Epithelial cell of prostate (primary cell): ENCODE measurements at places on chromosomes 1 and 21.

- DNase-seq = no peak
Observed at GRCh38 chr1:12203216-12204007, 26.4 kb upstream of the VPS13D start.

DNA sequence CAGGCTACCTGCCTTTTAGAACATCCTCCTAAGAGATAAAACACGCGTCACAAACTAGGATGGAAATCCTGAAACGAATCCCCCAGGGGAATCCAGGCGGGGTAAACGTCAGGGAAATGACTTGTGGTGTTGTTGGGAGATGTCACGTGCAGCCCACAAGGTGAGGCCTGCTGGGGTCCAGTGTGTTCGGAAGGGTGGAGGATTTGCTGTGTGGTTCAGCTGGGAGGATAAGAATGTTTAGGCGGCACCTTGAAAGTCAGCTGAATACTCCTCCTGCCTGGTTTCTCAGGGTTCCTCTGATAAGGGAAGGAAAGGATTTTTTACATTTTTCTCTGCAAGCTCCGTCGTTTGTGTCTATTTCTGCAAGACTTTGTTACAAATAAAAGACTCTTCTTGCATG, 74.7 kb upstream of the EFHD2 start:
- no peak for DNase-seq

- DNase-seq = no peak
Observed at GRCh38 chr1:236099355-236099974, 34.6 kb upstream of the NID1 start.

DNA sequence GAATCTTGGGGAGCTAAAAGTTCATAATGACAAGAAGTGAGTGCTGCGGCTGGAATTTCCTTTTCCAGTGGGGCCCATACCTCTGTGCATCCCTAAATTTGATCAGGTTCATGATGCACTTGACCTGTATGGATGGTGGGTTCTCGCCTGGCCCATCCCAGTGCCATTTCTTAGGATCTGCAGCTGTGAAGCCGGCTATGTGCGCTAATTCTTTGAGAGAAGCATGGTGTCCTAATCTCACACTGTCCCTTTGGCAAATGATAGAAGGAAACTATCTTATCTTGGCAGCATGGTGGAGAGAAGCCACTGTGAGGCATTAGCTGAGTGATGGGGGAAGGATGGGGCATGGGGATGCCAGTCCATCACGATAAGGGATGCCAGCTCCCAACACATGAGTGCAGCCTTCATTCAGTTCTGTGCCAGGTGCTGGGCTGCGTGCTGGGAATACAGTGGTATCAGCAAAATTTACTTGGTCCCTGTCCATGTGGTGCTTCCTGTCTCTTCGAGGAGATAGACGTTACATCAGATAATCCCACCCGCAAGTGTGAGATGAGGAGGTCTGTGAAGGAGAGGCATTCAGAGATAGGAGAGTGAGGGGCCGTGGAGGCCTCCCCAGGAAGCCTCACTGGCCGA, 30.5 kb downstream of the STUM start:
- DNase-seq = no peak

- no peak for DNase-seq
Observed at GRCh38 chr1:93734999-93735398, 53.4 kb upstream of the BCAR3 start.

DNA sequence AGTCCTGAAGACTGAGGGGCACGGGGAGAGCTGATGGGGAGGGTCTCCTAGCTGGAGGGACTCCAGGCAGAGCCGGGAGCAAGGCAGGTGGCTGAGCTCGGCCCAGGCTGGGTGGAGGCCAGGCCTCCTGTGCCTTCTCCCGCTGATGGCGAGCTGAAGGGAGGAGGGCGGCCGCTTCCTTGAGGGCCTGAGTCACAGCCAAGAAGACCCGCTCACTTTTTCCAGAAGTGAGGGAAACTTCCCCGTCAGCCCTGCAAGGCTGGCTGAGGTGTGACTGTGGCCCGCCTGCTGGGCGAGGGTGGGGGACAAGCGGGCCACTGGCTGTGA, 1.7 kb upstream of the VWA1 start:
- DNase-seq = no peak

DNA sequence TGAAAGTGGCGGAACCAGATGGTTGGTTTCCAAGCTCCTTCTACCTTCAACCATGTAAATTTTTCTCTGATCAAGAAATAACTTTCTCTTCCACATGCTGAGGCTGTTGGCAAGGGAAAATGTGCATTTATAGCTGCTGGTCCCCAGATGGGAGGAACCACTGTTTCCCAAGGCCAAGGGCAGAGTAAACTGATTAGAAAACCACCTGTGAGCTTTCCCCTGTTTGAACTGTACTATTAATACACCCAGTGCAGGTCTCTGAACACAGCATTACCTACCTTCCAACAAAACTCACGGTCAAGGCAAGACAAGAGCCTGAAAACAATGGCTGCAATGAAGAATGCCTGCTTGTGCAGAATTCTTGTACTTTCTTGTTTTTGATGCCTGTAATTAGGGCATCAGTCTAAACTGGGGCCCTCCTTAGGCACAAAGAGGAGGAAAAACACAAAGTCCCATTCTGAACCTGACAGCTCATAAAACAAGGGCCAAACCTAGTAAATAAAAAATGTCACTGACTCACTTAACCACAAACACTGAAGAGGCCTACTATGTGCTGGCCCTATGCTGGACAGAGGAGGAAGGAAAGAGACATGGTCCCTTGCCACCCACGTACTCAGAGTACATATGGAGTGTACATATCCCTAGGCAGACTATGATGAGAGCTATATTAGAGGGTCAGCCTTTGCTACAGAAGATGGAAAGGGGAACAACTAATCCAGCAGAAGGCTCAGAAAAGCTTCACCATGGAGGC, 2.6 kb downstream of the MKNK1 start:
- no peak for DNase-seq

DNA sequence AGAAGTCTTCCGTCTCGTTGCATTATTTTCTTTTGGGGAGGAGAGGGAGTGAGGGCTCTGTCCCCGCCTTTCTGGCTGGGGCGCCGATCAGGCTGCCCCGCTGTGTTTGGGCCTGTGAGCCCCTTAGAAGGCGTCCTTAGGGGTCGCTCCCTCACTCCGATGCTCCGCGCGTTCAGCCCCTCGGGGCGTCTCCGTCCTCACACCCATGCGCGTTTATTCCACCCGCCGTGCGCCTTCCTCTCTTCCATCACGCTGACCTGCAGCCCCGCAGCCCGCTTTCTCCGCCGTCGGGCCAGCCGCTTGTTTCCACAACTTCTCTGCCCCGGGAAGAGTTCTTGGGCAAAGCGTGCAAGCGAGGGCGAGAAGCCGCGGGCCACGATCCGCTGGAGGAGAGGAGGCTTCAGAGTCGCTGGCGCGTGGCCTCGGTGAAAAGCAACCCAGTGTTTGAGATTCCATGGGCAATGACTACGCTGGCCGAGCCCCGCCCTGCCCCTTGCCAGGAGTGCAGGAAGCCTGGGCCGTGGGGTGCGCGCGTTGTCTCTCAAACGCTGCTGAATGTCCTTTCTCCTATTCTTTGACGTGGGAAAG, 27.7 kb downstream of the TRIM11 start:
- no peak for DNase-seq

- DNase-seq = no peak
Observed at GRCh38 chr1:225182716-225183115, 245.1 kb downstream of the LBR start.

DNA sequence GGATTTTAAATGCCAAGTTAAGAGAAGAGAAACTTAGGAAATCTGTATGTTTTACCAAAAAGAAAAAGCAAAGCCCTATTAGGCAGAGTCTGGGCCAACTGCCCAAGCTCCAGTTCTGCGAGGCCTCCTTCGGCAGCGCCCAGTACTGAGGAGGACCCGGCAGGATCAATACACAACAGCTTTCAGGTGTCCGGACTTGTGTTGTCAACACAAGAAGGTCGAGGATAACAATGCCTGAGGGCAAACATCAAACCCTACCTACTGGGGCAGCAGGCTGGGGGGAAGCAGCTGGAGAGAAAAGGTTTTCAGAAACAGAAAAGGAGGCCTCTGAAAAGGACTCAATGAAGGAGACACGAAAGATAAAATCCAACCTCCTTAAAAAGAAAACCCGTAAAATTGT, 98.1 kb upstream of the GJB5 start:
- DNase-seq = no peak

GRCh38 chr1:113416496-113416895, 26.2 kb downstream of the MAGI3 start:
- no peak for DNase-seq

- no peak for DNase-seq
Observed at GRCh38 chr1:3865606-3866160, 8.4 kb downstream of the DFFB start.

DNA sequence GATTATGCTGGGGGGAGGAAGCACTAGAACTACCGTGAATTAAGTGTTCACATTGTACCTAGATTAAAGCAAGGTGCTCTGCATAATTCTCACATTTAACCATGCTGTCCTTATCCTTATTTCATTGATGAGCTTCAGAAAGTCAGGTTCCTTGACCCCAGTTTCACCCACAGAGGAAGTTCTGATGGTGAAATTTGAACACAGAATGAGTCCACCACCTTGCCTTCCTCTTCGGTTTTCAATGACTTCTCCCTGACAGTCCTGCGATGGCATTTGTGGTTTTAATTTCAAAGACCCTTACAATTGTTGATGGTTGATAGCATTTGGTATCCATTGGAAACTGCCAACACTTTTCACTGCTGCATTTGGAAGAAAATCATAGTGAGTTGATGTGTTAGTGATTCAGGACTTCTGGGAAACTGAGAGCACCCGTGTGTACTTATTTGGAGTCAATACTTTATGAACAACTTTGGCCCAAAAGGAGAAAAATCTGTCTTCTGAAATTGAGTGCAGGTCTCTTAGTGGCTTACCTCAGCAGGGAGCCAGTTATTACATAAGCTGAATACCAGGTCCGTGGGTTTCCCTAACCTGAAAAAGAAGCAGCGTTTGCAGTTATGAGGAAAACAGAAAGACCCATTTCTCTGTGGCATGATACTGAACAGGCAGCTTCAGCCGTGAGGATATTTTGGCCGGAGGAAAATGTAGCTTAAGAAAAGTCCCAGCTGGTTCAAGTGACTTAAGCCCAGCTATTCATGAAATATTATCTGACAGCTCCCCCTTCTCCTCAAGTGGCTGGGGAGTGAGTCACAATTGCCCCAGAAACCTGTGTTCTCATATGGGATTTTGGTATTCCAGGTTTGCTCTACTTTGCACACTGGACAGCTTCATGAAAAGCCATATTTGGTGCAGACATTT, 47.5 kb downstream of the ROR1 start:
- DNase-seq = no peak

GRCh38 chr1:37239225-37239740, 205.0 kb upstream of the GRIK3 start:
- DNase-seq = no peak

DNA sequence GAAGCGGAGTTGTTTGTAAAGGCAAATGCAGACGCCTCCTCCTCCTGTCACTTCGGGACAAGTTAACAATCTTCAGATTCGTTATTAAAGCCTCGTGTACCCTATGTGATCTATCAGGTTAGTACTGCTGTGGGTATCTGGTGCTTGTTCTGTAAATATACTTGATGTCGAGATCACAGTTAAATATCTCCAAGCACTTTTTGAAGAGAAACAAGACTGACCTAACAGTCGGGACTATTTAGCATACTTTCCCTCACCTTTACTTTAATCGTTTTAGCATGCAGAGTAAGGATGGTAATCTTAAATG, 710 bp downstream of the KLHL20 start:
- DNase-seq = no peak

GRCh38 chr1:203289281-203289981, 15.9 kb upstream of the BTG2 start:
- no peak for DNase-seq

GRCh38 chr1:67570486-67571143, 114.4 kb upstream of the GADD45A start:
- peak; percentile 98 for DNase-seq

GRCh38 chr1:24923485-24924113, 6.5 kb downstream of the RUNX3 start:
- DNase-seq = no peak
